ENCODE measurements at places on chromosomes 2 and 18. TPM values are rescaled to one million over a fixed set of nuclear protein-coding genes. Genes with fewer than 3 reads are reported as not detected.

- no peak for DNase-seq
- H3K27ac ChIP-seq = no peak overlapping the region
- H3K36me3 ChIP-seq = no peaks in the 10 kb centered on the region
- H3K27me3 ChIP-seq = no peaks in the 10 kb centered on the region
- no peak overlapping the region for H3K4me3 ChIP-seq
These were observed 88.4 kb upstream of the RGPD4 start for GRCh38 chr2:107738266-107738665.

DNA sequence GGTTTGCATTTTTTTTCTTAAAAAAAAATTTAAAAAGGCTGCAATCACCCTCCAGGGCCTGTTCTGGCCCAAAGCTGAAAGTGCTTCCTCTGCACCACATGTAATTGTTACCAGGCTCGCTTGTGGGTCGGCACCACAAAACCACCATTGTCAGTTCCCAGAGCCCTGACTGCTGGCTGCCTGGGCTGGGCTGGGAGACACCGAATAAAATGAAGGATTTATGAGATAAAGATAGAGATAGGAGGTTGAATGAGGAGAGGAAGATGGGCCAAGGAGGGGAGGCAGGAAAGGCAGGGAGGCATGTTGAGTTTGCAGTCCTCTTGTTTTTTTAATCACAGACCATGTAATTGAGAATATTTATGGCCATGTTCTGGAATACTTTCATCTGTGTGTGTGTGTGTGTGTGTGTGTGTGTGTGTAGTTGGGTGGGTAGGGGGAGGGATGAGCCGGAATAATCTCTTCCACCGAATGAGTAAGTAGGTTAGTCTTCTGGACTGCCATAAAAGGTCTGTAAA lies 14.7 kb downstream of the NRP2 start:
- H3K4me3 ChIP-seq = no peak overlapping the region
- H3K4me1 ChIP-seq = peaks cover 52% of the 10 kb centered on the region
- peak overlapping the region; percentile 23 for H3K27ac ChIP-seq
- H3K27me3 ChIP-seq = no peaks in the 10 kb centered on the region
- peaks cover 13% of the 10 kb centered on the region for H3K36me3 ChIP-seq

GRCh38 chr2:48070415-48070814 lies 164.1 kb upstream of the FBXO11 start:
- H3K4me1 ChIP-seq = no peaks in the 10 kb centered on the region
- no peak for DNase-seq
- H3K27ac ChIP-seq = no peak overlapping the region
- peaks cover 15% of the 10 kb centered on the region for H3K27me3 ChIP-seq

- H3K27ac ChIP-seq = no peak overlapping the region
- H3K27me3 ChIP-seq = no peaks in the 10 kb centered on the region
- peak; percentile 2 for DNase-seq
These were observed 1511.2 kb upstream of the ZEB2 start for GRCh38 chr2:146031158-146031557.

- no peak overlapping the region for H3K4me3 ChIP-seq
- no peaks in the 10 kb centered on the region for H3K27me3 ChIP-seq
- DNase-seq = no peak
- no peak overlapping the region for H3K27ac ChIP-seq
These were observed 263.2 kb downstream of the MEIS1 start for GRCh38 chr2:66698091-66698490.

DNA sequence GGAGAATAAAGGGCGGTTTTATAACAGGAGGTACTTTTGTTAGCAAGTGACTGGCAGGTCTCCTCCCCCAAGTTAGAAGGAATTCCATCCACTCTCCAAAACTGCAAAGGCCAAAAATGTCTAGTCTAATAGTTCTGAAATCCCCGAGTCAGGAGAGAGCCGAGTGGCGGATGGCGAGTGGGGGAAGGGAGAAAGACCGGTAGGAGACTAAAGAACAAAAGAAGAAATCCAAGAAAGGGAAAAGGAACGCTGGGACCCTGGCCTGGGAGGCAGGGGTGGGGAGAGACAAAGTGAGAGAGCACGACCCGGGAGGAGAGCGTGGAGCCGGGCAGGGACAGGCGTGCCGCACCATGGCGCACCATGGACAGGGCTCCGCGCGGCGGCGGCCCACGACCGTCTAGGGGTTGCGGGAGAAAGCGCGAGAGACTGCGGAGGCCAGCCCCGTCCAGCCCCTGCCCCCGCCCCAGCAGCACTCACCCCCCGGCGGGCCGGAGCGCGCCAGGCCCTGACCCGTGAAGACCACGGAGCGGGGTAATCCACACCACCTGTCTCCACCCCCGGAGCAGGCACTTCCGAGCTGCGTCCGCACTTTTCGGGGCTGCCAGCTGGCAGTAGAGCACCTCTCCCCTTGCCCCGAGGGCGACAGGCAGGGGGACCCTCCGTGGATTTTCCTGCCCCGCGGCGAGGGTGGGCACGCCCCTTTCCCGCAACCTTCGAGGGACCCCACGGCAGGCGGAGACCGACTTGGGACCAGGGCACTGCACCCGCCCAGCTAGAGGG lies 1.6 kb downstream of the CDH2 start:
- DNase-seq = peak; percentile 42
- no peak overlapping the region for H3K27ac ChIP-seq
- peak overlapping the region; percentile 99 for H3K4me3 ChIP-seq
- H3K36me3 ChIP-seq = no peaks in the 10 kb centered on the region
- peaks cover 3% of the 10 kb centered on the region for H3K4me1 ChIP-seq
- no peaks in the 10 kb centered on the region for H3K27me3 ChIP-seq

GRCh38 chr2:67393237-67393636 lies 3.9 kb upstream of the ETAA1 start:
- peak overlapping the region; percentile 72 for H3K27ac ChIP-seq
- peaks cover 20% of the 10 kb centered on the region for H3K4me1 ChIP-seq
- DNase-seq = peak; percentile 27
- H3K27me3 ChIP-seq = no peaks in the 10 kb centered on the region
- H3K4me3 ChIP-seq = no peak overlapping the region

- H3K27ac ChIP-seq = peak overlapping the region; percentile 51
- H3K4me1 ChIP-seq = peaks cover 31% of the 10 kb centered on the region
- H3K27me3 ChIP-seq = no peaks in the 10 kb centered on the region
- peak; percentile 66 for DNase-seq
- H3K36me3 ChIP-seq = peaks cover 11% of the 10 kb centered on the region
These were observed 46.1 kb downstream of the SPATS2L start for GRCh38 chr2:200352636-200353035.

Gene DAW1
- polyA plus RNA-seq = 0.93 TPM

DNA sequence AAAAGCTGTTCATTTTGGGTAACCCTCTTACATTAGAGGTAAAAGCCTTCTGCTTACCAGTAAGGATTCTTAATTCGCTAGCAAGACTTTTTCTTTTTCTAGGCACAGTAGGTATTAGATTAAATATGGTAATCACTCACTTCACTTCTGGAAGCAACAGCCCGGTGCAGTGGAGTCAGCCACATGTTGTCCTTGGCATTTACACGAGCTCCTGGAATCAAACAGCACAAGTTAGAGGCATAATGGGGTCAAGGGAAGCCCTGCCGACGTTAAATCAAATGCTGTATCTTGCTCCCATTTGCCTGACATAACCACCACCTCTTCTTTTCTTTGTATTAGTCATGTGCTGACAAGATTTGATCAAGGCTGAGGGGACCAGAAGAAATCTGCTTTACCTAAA lies 174.1 kb downstream of the ANKRD44 start:
- no peaks in the 10 kb centered on the region for H3K27me3 ChIP-seq
- peaks cover 9% of the 10 kb centered on the region for H3K4me1 ChIP-seq
- H3K36me3 ChIP-seq = no peaks in the 10 kb centered on the region
- H3K27ac ChIP-seq = no peak overlapping the region

- no peak overlapping the region for H3K27ac ChIP-seq
- H3K4me1 ChIP-seq = no peaks in the 10 kb centered on the region
- H3K4me3 ChIP-seq = no peak overlapping the region
- DNase-seq = no peak
- H3K36me3 ChIP-seq = no peaks in the 10 kb centered on the region
- H3K27me3 ChIP-seq = no peaks in the 10 kb centered on the region
These were observed 694.6 kb upstream of the ACVR2A start for GRCh38 chr2:147150241-147150635.

DNA sequence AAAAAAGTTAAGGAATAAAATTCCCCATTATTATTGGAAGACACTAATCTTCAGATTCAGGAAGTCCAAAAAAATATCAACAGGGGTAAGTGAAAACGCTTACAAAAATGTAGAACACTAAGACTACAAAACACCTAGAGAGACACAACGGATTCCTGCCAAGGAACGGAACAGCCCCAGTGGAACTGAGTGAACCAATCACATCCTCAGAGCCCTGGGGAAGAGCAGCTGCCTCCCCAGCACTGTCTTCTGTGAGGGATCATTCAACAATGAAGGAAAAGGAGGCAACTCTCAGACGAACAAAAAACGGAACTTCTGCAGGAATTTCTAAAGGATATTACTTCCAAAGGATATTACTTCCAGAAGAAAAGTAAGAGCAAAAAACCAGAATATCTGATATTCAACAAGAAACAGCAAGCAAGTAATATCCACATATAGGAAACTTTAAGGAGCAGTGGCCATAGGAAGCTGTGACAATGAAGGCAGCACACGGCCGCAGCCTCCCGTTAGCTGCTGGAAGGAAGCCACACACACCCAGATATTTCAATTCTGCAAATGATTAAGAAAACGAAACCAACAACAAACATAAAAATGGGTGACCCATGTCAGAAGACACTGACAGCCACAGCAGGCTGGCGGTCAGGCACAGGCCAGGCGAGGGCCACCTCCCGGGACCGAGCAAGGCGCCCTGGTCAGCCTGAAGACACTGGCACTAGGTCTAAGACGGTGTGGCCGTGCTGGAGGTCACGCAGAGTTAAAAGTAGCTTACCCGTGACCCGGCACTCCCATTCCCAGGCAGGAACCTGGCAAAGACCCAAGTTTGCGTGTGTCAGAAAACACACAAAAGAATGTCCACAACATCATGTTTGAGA lies 81.8 kb downstream of the HDAC4 start:
- peak overlapping the region; percentile 4 for H3K4me3 ChIP-seq
- no peaks in the 10 kb centered on the region for H3K27me3 ChIP-seq
- H3K27ac ChIP-seq = peak overlapping the region; percentile 61
- peak; percentile 20 for DNase-seq

DNA sequence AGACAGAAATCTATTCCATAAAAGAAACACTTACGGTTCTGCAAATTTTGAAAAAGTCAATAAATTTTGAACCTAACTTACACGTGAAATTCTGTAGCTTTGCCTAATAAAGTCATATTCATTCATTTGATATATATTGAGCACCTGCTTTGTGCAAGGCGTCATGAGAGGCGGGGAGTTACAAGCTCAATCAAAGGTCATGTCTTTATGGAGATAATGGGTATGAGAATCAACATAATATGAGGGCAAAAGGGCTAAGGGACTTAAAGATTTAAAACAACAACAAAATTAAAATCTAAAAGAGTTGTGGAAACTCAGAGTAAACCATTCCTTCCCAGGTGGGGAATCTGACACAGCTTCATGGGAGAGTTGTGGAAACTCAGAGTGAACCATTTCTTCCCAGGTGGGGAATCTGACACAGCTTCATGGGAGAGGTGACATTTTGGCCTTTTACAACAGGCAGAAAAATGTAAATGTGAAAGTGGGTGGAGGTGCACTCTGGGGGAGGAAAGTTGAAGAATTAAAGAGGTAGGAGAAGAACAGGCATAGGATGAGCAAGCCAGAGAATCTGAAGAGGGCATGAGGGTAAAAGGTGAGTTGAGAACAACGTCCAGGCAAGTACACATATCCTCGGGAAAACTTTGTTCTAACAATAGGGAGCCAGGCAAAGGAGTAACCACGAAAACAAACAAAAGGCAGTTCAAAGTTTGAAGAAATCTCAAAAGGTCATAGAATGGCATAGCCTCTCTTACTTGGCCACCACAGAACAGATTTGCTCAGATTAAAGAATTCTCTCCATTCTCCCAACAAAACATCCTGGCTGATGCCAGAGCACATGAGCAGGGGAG lies 49.5 kb upstream of the CD226 start:
- no peaks in the 10 kb centered on the region for H3K4me1 ChIP-seq
- no peaks in the 10 kb centered on the region for H3K36me3 ChIP-seq
- no peak overlapping the region for H3K4me3 ChIP-seq
- no peak for DNase-seq

Gene CCDC150
- 4.3 TPM for polyA plus RNA-seq

DNA sequence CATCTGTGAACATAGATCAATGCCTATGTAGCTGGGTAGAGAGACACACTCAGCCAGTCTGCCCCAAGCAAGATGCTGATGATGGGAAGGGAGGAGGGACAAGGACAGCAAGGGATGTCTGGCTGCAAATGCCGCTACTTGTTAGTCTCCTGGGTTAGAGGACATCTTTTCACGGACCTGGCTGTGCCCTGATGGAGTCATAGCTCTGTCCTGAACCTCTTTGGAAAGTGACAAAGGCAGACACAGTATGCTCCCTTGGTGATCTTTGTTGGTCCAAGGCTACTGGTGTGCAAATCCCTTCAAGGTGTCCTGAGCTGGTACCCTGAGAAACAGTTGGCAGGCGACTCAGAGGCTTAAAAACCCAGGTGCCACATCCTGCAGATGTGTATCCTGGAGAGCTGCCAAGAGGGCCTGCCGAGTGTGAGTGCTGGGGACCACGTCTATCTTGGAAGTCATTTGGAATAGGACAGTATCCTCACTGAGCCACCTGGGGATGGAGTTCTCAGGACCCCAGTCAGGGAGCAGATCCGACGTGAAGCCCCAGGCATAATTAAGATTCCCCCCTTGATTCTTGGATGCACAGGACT lies 10.8 kb downstream of the FOSL2 start:
- H3K27ac ChIP-seq = no peak overlapping the region
- peaks cover 61% of the 10 kb centered on the region for H3K4me1 ChIP-seq
- H3K4me3 ChIP-seq = no peak overlapping the region
- peaks cover 91% of the 10 kb centered on the region for H3K36me3 ChIP-seq
- no peaks in the 10 kb centered on the region for H3K27me3 ChIP-seq
- DNase-seq = no peak

- H3K27me3 ChIP-seq = 0 out of 2 replicates have a peak, but pooled peaks cover 4% of the 10 kb centered on the region
- no peak for DNase-seq
- no peaks in the 10 kb centered on the region for H3K4me1 ChIP-seq
- no peak overlapping the region for H3K27ac ChIP-seq
- H3K36me3 ChIP-seq = no peaks in the 10 kb centered on the region
These were observed 191.9 kb upstream of the APCDD1 start for GRCh38 chr18:10262566-10262965.
